IMR-90 (cell line): ENCODE measurements at places on chromosomes 7 and 10. TPM values are rescaled to one million over a fixed set of nuclear protein-coding genes. Genes with fewer than 3 reads are reported as not detected.

Gene GLI3
- total RNA-seq, result 1.3 and 1.7 TPM in 2 replicates

GRCh38 chr10:10821926-10822325, 195.7 kb upstream of the CELF2 start:
- no peaks in the 10 kb centered on the region for H3K27me3 ChIP-seq
- no peaks in the 10 kb centered on the region for H3K36me3 ChIP-seq
- DNase-seq, result no peak
- H3K27ac ChIP-seq, result peak overlapping the region; percentile 40

DNA sequence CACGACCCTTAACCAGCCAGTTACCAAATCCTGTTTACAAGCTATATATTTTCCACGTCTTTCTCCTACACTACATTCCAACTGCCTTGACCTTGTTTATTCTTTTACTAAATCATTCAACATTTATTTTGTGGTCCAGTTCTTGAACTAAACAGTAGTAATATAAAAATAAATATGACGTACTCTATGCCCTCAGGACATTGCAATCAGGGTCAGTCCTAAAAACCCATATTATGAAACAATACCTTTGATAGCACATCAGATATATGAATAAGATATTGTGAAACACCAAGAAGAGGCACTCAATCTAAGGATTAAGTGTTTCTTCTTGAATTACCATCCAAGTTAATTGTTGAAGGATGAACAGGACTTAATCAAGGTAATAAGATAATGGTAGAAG, 52.5 kb upstream of the WNT16 start:
- H3K27ac ChIP-seq, result no peak overlapping the region
- 0 out of 2 replicates have a peak, but pooled peaks cover 1% of the 10 kb centered on the region for H3K36me3 ChIP-seq
- H3K4me3 ChIP-seq, result no peak overlapping the region
- H3K27me3 ChIP-seq, result no peaks in the 10 kb centered on the region
- H3K4me1 ChIP-seq, result peaks cover 9% of the 10 kb centered on the region

- H3K27me3 ChIP-seq, result no peaks in the 10 kb centered on the region
- peaks cover 45% of the 10 kb centered on the region for H3K36me3 ChIP-seq
- no peak overlapping the region for H3K4me3 ChIP-seq
Observed at GRCh38 chr7:44767912-44768627, 19.4 kb downstream of the ZMIZ2 start.

GRCh38 chr7:40899151-40899550, 764.3 kb downstream of the SUGCT start:
- H3K4me3 ChIP-seq, result no peak overlapping the region
- H3K27ac ChIP-seq, result no peak overlapping the region
- no peaks in the 10 kb centered on the region for H3K27me3 ChIP-seq
- no peaks in the 10 kb centered on the region for H3K4me1 ChIP-seq
- no peak for DNase-seq

DNA sequence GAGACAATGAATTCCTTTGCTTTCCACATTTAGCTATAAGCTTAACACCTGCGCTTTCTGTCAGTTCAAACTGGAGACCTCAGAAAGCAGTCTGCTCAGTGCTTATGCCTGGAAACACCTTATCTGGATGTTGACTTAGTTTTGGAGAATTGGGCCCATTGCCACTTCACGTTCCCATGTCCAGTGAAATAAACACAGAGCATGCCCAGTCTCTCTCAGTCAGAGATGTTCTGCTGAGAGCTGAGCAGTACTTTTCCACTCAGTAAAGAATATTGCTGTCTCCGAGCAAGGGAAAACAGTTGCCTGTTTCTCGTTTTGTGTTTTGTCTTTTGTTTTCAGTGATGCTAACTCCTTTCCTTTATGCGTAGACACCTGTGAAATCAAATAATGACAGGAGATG, 83.2 kb upstream of the PRR15 start:
- no peak overlapping the region for H3K4me3 ChIP-seq
- H3K4me1 ChIP-seq, result no peaks in the 10 kb centered on the region
- H3K27ac ChIP-seq, result no peak overlapping the region
- no peak for DNase-seq
- H3K36me3 ChIP-seq, result no peaks in the 10 kb centered on the region
- H3K27me3 ChIP-seq, result peaks cover 10% of the 10 kb centered on the region; the same call in 1 of the 2 replicates

DNA sequence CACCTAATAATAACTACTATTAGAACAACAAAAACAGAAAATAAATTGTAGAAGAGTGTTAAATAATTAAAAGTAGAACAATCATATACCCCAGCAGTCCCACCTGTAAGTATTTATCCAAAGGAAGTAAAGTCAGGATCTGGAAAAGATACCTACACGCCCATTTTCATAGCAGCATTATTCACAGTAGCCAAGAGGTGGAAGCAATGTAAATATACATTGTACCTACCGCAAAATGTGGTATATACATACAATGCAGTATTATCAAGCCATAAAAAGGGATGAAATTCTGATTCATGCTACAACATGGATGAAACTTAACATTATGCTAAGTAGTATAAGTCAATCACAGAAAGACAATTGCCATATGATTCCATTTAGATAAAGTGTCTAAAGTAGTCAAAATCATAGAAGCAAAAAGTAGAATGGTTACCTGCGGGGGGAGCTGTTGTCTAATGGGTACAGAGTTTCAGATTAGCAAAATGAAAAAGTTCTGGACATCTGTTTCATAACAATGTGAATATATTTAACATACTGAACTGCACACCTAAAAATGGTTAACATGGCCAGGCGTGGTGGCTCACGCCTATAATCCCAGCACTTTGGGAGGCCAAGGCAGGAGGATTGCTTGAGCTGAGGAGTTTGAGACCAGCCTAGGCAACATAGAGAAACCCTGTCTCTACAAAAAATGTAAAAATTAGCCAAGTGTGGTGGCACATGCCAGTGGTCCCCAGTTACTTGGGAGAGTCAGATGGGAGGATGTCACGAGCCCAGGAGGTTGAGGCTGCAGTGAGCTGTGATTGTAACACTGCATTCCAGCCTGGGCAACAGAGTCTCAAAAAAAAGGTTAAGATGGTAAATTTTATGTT, 6.0 kb upstream of the TMED4 start:
- H3K4me1 ChIP-seq, result peaks cover 2% of the 10 kb centered on the region; the same call in 1 of the 2 replicates
- no peak overlapping the region for H3K27ac ChIP-seq
- H3K27me3 ChIP-seq, result no peaks in the 10 kb centered on the region
- no peaks in the 10 kb centered on the region for H3K36me3 ChIP-seq

GRCh38 chr10:102280397-102281101, 35.2 kb downstream of the GBF1 start:
- H3K4me1 ChIP-seq, result peaks cover 6% of the 10 kb centered on the region
- no peak overlapping the region for H3K27ac ChIP-seq
- peaks cover 3% of the 10 kb centered on the region; the same call in 1 of the 2 replicates for H3K36me3 ChIP-seq
- no peaks in the 10 kb centered on the region for H3K27me3 ChIP-seq
- no peak overlapping the region for H3K4me3 ChIP-seq
- peak; percentile 21 for DNase-seq

- H3K27me3 ChIP-seq, result no peaks in the 10 kb centered on the region
- no peaks in the 10 kb centered on the region for H3K36me3 ChIP-seq
- no peaks in the 10 kb centered on the region for H3K4me1 ChIP-seq
- H3K4me3 ChIP-seq, result no peak overlapping the region
- DNase-seq, result no peak
- no peak overlapping the region for H3K27ac ChIP-seq
Observed at GRCh38 chr7:20624666-20625385, 9.4 kb downstream of the ABCB5 start.

DNA sequence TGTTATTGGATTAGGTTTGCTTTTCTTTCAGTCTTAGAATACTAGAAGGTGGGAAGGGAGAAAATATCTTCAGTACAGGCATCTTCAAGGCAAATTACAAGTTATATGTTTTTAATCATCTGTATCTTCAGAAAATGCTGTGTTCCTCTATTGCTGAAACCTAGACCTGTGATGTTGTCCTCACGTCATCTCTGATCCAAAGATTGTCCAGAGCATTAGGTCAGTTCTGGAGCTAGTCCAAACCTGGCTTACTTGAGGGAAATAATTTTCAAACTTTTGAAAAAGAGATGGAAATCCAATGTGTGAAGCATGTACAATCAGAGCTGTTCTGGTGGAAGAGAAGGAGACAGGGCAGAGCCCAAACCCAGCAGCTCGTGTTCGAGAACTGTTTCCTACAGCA, 217.3 kb downstream of the ZEB1 start:
- no peaks in the 10 kb centered on the region for H3K36me3 ChIP-seq
- H3K4me3 ChIP-seq, result no peak overlapping the region
- no peaks in the 10 kb centered on the region for H3K27me3 ChIP-seq

DNA sequence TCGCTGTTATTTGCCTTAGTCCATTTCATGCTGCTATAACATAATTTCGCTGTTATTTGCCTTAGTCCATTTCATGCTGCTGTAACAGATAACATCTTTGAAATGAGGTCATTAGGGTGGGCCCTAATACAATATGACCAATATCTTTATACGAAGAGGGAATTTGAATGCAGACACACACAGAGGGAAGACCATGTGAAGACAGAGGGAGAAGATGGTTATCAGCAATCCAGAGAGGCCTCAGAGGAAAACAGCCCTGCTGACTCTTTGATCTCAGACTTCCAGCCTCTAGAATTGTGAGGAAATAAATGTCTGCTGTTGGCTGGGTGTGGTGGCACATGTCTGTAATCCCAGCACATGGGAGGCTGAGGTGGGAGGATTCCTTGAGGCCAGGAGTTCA, 404.9 kb downstream of the TYW1 start:
- no peaks in the 10 kb centered on the region for H3K4me1 ChIP-seq
- no peak overlapping the region for H3K4me3 ChIP-seq
- no peaks in the 10 kb centered on the region for H3K27me3 ChIP-seq
- no peak for DNase-seq

Gene FBXO24
- 0.28 and 0.54 TPM in 2 replicates for total RNA-seq

DNA sequence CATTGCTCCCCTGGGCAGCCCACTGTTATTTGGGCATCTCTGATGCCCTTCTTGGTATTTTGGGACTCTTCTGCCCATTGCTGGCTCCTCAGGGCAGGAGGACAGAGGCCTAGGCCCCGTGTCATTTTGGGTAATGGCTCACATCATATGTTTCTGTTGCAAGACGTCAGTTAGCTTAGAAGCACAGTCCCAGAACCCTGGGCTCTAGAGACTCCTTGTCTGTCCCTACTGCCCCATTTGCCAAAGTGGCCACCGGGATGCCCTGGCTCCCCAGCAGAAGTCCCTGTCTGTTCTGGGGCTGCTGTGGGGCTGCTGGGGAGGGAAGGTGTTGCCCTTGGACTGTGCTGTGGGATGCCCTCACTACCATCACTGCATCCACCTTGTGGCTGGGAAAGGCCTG, 48.8 kb downstream of the ADCYAP1R1 start:
- no peak overlapping the region for H3K27ac ChIP-seq
- H3K4me1 ChIP-seq, result no peaks in the 10 kb centered on the region
- no peaks in the 10 kb centered on the region for H3K36me3 ChIP-seq
- H3K4me3 ChIP-seq, result no peak overlapping the region

- H3K4me1 ChIP-seq, result peaks cover 25% of the 10 kb centered on the region
- H3K27me3 ChIP-seq, result no peaks in the 10 kb centered on the region
- no peak overlapping the region; the same call in 1 of the 2 replicates for H3K27ac ChIP-seq
- H3K4me3 ChIP-seq, result no peak overlapping the region
Observed at GRCh38 chr10:74921744-74922143, 95.3 kb downstream of the KAT6B start.

GRCh38 chr10:124724279-124725027, 19.7 kb downstream of the FAM53B start:
- H3K36me3 ChIP-seq, result peaks cover 2% of the 10 kb centered on the region; the same call in 1 of the 2 replicates
- peaks cover 5% of the 10 kb centered on the region; the same call in 1 of the 2 replicates for H3K4me1 ChIP-seq
- H3K27me3 ChIP-seq, result no peaks in the 10 kb centered on the region
- DNase-seq, result no peak
- no peak overlapping the region for H3K4me3 ChIP-seq

DNA sequence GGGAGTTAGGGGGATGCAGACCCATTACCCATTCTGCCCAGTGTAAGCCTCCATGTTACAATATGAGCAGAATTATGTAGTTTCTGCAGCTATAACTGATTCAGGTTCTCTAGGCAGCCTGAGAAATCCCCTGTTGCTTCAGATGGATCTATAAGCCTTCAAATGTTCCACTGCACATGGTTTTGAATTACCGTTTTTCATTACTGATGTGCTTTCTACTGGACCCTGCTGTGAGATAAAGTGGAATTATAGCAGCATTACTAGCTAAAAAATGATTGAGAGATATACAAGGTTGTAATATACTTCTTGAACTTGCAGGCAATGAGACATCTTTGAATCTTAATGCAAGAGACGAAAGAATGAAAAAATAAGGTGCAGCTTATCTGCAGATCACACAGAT, 38.4 kb upstream of the ANAPC16 start:
- no peak overlapping the region for H3K4me3 ChIP-seq
- H3K4me1 ChIP-seq, result peaks cover 9% of the 10 kb centered on the region
- H3K36me3 ChIP-seq, result peaks cover 6% of the 10 kb centered on the region
- H3K27ac ChIP-seq, result no peak overlapping the region

DNA sequence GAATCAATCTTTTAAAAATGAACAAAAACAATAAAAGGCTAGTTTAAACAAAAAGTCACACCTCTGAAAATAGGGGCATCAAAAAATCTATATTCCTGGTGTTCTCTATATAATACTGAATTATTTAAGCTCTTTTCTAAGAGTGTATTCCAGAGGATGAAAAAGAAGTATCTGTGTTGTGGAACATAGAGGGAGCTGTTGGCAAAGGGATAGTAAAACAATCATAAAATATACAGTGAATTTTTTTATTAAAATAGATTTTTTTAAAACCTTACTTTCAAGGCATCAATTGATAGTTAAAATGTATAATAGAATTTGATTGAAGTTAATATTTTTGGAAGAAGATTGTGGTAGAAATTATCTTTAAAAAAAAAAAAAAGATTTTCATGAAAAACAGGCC, 1409.1 kb upstream of the CELF2 start:
- no peak overlapping the region for H3K4me3 ChIP-seq
- H3K27me3 ChIP-seq, result no peaks in the 10 kb centered on the region
- peak; percentile 50 for DNase-seq
- H3K4me1 ChIP-seq, result 0 out of 2 replicates have a peak, but pooled peaks cover 1% of the 10 kb centered on the region
- H3K36me3 ChIP-seq, result no peaks in the 10 kb centered on the region
- H3K27ac ChIP-seq, result no peak overlapping the region

DNA sequence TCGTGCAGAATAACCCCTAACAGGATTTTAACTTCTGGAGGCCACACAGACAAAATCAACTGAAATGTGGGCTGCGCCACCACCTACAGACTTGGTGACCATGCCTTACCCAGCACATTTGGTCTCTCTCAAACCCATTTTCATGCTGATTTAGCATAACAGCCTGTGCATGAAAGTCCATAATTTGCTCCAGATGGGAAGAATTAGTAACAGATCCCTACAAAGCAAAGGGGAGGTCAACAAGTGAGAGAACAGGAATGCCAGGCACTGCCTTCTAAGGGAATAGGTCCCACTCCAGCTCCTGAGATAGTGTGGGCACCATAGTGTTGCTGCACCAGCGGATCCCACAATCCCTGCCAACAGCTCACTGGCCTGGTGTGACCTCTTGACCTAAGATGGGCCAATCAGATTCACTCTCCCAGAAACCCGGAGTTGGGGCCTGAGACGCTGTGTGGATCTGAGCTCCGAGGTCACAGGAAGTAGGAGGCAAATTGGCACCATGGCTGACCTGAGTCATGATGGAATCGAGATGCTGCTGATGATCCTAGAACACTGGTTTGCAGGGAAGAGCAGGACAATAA, 32.4 kb downstream of the SLIT1 start:
- H3K4me3 ChIP-seq, result no peak overlapping the region
- H3K27ac ChIP-seq, result no peak overlapping the region
- no peaks in the 10 kb centered on the region for H3K4me1 ChIP-seq
- DNase-seq, result no peak
- peaks cover 9% of the 10 kb centered on the region; the same call in 1 of the 2 replicates for H3K27me3 ChIP-seq
- H3K36me3 ChIP-seq, result no peaks in the 10 kb centered on the region

Gene MSMB
- total RNA-seq, result not detected in 2 replicates
